Purkinje cell (primary cell): ENCODE measurements at places on chromosomes 1 and 21. TPM values are rescaled to one million over a fixed set of nuclear protein-coding genes. Genes with fewer than 3 reads are reported as not detected.

C8A gene
- polyA plus RNA-seq, result not detected in 2 replicates

SOX13 gene
- polyA plus RNA-seq, result 0.07 and 0.24 TPM in 2 replicates

MROH9 gene
- 0.09 TPM in 1 of 2 replicates, not detected in the other for polyA plus RNA-seq

KCNJ15 gene
- not detected in 2 replicates for polyA plus RNA-seq

WDR4 gene
- polyA plus RNA-seq, result 0.54 TPM in 1 of 2 replicates, not detected in the other

RAB25 gene
- 1.9 TPM in 1 of 2 replicates, not detected in the other for polyA plus RNA-seq

KISS1 gene
- not detected in 2 replicates for polyA plus RNA-seq

GJA5 gene
- polyA plus RNA-seq, result not detected in 2 replicates

CRNN gene
- not detected in 2 replicates for polyA plus RNA-seq

SLC45A1 gene
- 13.4 and 26.2 TPM in 2 replicates for polyA plus RNA-seq

ARMH1 gene
- 3.7 TPM in 1 of 2 replicates, not detected in the other for polyA plus RNA-seq

OR2M3 gene
- polyA plus RNA-seq, result not detected in 2 replicates

CD1E gene
- not detected in 2 replicates for polyA plus RNA-seq

RHD gene
- 0.74 TPM in 1 of 2 replicates, not detected in the other for polyA plus RNA-seq

ERVH48-1 gene
- not detected in 2 replicates for polyA plus RNA-seq

CD48 gene
- not detected in 2 replicates for polyA plus RNA-seq

FAM78B gene
- polyA plus RNA-seq, result 11.4 and 16.1 TPM in 2 replicates

SPRR3 gene
- not detected in 2 replicates for polyA plus RNA-seq

SPRR4 gene
- not detected in 2 replicates for polyA plus RNA-seq

PDPN gene
- 4.1 TPM in 2 replicates for polyA plus RNA-seq

LY9 gene
- not detected in 2 replicates for polyA plus RNA-seq

TP53BP2 gene
- 16.9 and 17.1 TPM in 2 replicates for polyA plus RNA-seq

HUNK gene
- polyA plus RNA-seq, result 22.5 and 27.2 TPM in 2 replicates

CTTNBP2NL gene
- 20.9 and 38.0 TPM in 2 replicates for polyA plus RNA-seq

SPATA21 gene
- polyA plus RNA-seq, result not detected in 2 replicates

BCAN gene
- 11.1 and 13.8 TPM in 2 replicates for polyA plus RNA-seq

LRRC38 gene
- polyA plus RNA-seq, result not detected in 2 replicates
